Testis (tissue), 5 donors: ENCODE measurements at places on chromosomes 7 and 10.
A peak's percentile ranks its signal among the peaks of the same experiment; 100 is the strongest.

- DNase-seq, result peak; percentile 19
Measured at GRCh38 chr7:123054357-123055133, 59.0 kb upstream of the TAS2R16 start.

- DNase-seq, result no peak
Measured at GRCh38 chr10:15427843-15428414, 56.8 kb upstream of the FAM171A1 start.

- DNase-seq, result no peak
Measured at GRCh38 chr7:70595370-70595754, 536.6 kb upstream of the GALNT17 start.

GRCh38 chr10:130985158-130985753 is 326.3 kb downstream of the TCERG1L start:
- peak; percentile 7 for DNase-seq

DNA sequence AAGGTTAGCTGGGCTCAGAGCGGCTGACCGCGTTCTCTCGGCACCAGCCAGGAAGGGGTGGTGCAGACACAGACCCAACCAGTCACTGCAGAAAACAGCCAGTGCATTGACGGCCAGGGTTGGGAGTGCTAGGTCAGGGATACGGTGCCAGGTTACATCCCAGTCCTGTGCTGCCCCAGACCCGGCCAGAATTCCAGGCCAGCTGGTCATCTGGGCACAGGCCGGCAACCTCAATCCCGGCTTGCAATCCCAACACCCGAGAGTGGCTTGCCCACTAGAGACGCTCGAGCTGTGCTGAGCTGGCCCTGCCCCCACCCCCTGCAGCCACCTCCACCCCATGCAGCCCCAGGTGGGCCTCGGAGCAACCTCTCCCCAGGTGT is 3.8 kb downstream of the PRAP1 start:
- no peak for DNase-seq

DNA sequence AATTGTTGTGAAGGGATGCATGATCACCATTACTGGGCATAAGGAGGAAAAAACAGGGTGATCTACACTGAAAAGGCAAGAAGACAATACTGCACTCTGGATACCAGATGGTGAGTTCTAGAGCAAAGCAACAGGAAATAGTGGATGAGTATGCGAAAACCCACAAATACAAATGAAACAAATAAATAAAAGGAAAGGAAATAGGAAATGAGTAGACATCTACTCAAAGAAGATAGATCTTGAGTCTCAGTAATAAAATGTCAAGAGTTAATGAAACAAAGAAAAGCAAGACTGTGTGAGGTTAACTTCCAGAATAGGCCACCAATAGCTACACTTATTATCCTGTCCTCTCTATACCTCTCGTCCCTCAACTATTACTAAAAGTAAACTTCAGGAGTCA is 11.7 kb downstream of the ORC5 start:
- DNase-seq, result no peak

- DNase-seq, result no peak
Measured at GRCh38 chr7:91759205-91759863, 121.2 kb downstream of the MTERF1 start.

- DNase-seq, result no peak
Measured at GRCh38 chr7:146397141-146397540, 280.5 kb downstream of the CNTNAP2 start.

GRCh38 chr7:84110400-84110799 is 84.2 kb downstream of the SEMA3A start:
- no peak for DNase-seq

DNA sequence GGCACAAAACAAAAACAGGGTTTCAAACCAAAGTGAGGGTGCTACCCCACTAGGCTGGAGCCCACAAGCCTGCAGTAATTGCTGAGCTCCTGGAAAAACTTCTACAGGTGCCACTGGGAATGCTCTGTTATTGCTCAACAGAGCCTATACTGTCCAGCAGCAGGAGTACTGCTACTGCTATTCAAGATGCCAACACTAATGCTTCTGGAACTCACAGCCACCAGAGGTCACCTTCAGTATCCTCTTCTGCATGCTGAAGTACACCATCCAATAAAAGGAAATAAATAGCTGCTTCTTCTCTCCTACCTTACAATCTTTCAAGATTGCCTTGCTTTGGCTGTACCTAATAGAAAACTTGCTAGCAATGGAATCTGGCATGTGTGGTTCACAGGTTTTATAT is 222.0 kb downstream of the LRRN3 start:
- no peak for DNase-seq

DNA sequence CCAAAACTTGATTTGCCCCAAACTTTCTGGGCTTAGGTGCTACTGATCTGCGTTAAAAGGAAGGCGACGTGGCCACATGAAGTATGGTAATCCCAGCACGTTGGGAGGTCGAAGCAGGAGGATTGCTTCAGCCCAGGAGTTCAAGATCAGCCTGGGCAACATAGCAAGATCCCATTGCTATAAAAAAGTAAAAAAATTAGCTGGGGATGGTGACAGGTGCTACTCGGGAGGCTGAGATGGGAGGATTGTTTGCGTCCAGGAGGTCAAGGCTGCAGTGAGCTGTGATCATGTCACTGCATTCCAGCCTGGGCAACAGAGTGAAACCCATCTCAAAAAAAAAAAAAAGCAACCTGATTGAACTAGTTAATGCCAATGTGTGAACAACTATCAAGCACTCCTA is 5.1 kb upstream of the CUL1 start:
- DNase-seq, result no peak
